ENCODE measurements at places on chromosomes 5 and 9.

DNA sequence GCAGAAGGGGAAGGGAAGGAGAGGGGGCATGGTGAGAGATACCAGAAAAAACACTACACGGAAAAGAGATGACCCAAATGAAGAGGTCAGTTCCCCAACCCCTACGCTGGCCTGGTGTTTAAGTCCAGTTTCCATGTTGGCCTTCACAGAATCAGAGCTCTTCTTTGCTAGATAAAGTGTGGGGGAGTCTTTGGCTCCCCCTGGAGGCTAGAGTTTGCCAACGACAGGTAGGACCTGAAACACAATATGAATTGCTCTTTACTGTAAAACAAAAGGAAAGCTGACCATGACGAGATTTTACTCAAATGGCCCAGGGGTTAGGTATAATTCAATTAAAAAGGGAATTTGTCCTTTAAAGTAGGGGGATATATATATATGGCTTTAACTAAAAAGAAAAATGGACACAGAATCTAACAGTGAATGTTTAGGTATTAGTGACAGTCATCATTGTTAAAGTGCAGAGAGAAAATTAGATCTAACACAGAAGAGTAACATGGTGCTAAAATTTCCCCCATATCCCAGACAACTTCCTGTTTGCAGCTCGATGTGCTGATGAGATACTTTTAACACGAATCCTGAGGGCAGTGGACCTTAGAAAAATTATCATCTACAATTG is 92.0 kb downstream of the SV2C start:
- no peaks in the 10 kb centered on the region for H3K36me3 ChIP-seq
- no peaks in the 10 kb centered on the region for H3K27me3 ChIP-seq
- H3K4me1 ChIP-seq = peaks cover 28% of the 10 kb centered on the region
- no peak overlapping the region for H3K27ac ChIP-seq
- no peak overlapping the region for H3K4me3 ChIP-seq

GRCh38 chr5:169889572-169889971 is 90.7 kb downstream of the INSYN2B start:
- H3K27ac ChIP-seq = no peak overlapping the region
- no peaks in the 10 kb centered on the region for H3K36me3 ChIP-seq

DNA sequence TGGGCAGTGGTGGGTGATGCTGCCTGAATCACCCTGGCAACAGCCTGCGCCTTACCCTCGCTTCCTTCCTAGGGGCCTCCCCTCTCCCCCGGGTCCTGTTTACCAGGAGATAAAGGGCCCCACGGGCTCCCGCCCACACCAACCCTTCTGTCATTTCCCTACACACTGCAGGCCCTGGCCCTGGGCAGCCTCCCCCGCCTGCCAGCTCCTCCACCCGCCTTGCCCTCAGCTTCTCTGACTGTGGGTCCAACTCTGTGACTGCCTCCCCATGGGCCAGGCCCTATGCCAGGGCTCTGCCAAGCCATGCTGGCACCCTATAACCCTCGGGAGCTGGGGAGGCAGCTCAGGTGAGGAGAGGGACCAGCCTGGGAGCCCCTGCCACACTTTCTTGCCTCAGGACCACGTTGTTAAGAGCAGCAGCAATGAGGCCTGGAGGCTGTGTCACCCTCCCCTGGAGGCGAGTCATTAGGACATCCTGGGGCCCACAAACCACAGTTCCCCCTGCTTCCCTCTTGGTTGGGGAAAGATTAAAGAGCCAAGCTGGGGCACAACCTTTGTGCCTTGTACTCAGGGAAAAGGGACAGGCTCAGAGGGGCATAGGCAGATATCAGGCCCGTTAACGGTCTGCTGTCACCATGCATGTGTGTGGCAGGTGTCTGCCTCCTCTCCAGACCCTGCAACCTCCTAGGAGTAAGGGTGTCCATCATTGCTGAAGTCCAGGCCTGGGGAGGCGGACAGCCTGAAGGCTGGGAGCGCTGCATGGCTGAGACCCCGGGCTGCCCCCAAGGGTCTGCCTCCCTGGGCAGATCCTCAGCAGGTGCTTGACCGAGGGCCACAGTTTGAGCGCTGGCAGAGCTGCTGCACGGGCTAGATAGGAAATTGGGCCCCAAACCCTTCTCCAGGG is 2.8 kb downstream of the MGAT4B start:
- DNase-seq = peak; percentile 64
- 0 out of 2 replicates have a peak overlapping the region, but pooled peaks have one; percentile 2 for H3K4me3 ChIP-seq
- H3K4me1 ChIP-seq = peaks cover 23% of the 10 kb centered on the region
- H3K27me3 ChIP-seq = no peaks in the 10 kb centered on the region
- H3K27ac ChIP-seq = peak overlapping the region; percentile 46
- H3K36me3 ChIP-seq = peaks cover 54% of the 10 kb centered on the region

GRCh38 chr9:115590011-115590410 is 472.1 kb upstream of the TNC start:
- H3K36me3 ChIP-seq = no peaks in the 10 kb centered on the region
- no peak overlapping the region for H3K4me3 ChIP-seq
- no peak overlapping the region for H3K27ac ChIP-seq

- no peak overlapping the region for H3K4me3 ChIP-seq
- H3K36me3 ChIP-seq = no peaks in the 10 kb centered on the region
Measured at GRCh38 chr9:128409978-128410377, 10.7 kb upstream of the CERCAM start.

- H3K36me3 ChIP-seq = 0 out of 3 replicates have a peak, but pooled peaks cover 2% of the 10 kb centered on the region
- H3K4me3 ChIP-seq = no peak overlapping the region
- peaks cover 46% of the 10 kb centered on the region for H3K4me1 ChIP-seq
- H3K27ac ChIP-seq = peak overlapping the region; percentile 1
- DNase-seq = peak; percentile 47
Measured at GRCh38 chr5:154844809-154845208, 5.6 kb downstream of the FAXDC2 start.

DNA sequence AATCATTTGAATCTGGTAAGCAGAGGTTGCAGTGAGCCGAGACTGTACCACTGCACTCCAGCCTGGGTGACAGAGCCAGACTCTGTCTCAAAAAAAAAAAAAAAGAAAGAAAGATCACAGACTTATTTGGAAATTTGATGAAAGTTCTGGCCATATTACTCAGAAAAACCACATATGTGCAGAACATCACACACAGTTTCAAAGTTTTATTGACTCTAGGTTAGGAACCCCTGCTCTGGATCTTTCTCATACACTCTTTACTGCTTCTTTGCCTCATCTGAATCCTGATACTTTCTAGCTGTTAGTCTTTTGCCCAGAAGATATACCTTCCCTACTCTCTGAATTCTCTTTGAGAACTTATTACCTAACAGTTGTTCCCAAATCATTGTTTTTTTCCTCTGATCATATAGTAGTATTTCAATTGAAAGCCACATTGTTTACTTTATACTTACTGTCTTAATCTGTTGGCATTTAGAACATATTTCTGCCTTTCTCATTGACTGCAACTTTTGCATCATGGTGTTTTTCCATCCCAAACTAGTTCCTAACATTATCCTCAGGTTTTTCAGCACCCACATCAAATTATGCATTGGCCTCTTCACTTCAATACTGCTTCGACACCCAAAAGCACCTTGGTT is 68.7 kb downstream of the LNPEP start:
- H3K36me3 ChIP-seq = peaks cover 46% of the 10 kb centered on the region
- no peak overlapping the region for H3K27ac ChIP-seq
- DNase-seq = no peak
- no peaks in the 10 kb centered on the region for H3K27me3 ChIP-seq

DNA sequence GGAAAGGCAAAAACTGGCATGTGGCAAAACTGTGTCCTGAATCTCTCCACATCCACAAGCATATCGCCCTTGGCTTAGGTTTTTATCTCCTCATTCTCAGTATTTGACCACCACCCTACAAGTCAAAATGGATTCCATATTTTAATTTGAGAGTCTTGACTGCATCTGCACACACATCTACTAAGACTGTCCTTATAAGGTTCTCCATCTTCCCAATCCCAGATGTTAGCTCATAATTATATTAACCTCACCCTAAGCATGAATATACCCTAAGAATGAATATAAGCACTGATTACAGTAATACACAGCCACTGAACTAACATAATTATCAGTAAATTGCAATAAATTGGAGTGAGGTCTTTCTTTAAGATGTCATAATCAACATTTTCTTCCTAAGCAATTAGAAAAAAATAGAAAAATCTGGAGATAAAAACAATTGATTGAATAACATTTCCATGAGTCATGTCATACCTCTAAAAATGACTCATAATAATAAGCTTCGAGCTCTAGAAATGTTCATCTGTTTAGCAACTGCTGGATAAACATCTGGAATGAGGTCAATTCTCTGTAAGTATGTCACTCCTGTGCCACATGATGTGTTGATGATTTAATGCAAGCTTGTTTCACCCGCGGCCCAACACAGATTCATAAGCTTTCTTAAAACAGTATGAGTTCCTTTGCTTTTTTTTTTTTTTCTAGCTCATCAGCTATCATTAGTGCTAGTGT is 39.9 kb upstream of the PAM start:
- DNase-seq = no peak
- no peak overlapping the region for H3K4me3 ChIP-seq
- no peak overlapping the region for H3K27ac ChIP-seq
- no peaks in the 10 kb centered on the region for H3K4me1 ChIP-seq
- no peaks in the 10 kb centered on the region for H3K27me3 ChIP-seq

GRCh38 chr9:107389617-107390071 is 99.9 kb downstream of the KLF4 start:
- H3K4me1 ChIP-seq = no peaks in the 10 kb centered on the region
- DNase-seq = no peak
- H3K27ac ChIP-seq = no peak overlapping the region
- no peaks in the 10 kb centered on the region for H3K36me3 ChIP-seq
- no peak overlapping the region for H3K4me3 ChIP-seq

DNA sequence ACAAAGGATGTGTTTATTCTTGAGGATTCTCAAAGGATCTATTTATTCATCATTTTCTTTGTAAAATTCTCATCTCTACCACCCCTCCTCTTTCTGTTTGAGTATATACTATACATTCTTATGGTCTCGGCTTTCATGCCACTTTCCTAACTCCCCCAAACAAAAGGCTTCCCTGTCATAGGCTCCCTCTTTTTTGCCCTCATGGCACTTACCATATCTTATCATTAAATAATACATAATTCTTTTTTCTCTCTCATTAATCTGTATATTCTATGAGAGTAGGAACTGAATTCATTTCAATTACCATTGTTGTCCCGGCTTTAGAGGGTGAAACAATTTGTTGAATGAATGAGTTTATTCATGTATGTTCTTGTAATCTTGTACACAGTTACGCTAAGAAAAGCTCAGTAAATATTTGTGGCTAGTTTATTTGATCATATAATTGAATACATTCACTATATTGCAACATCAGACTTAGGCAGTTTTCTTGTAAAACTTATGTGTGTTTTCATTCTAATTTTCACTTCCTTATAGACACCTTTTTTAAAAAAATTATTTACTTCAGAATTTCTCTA is 254.6 kb downstream of the EDIL3 start:
- no peaks in the 10 kb centered on the region for H3K27me3 ChIP-seq
- no peaks in the 10 kb centered on the region for H3K4me1 ChIP-seq
- H3K27ac ChIP-seq = no peak overlapping the region
- H3K36me3 ChIP-seq = no peaks in the 10 kb centered on the region
- DNase-seq = no peak

DNA sequence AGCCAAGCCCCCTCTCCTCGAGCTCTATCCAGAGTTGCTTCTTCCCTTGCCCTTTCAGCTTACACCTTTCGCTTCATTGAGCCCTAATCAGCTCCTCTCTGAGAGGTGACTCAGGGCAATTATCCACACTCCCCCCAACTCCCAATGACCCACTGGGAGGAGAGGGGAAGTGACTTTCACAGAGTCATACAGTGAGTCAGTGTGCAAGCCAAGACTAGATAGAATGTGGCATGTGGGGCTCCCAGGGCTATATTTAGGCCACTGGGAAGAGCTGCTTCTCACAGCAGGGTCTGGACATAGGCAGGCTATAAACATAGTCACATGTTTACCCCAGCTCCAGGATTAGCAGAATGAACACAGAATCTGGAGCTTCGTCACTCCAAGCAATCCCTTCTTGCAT is 57.4 kb downstream of the NRG2 start:
- no peaks in the 10 kb centered on the region for H3K4me1 ChIP-seq
- no peaks in the 10 kb centered on the region for H3K36me3 ChIP-seq
- peak; percentile 65 for DNase-seq
- no peak overlapping the region for H3K4me3 ChIP-seq

DNA sequence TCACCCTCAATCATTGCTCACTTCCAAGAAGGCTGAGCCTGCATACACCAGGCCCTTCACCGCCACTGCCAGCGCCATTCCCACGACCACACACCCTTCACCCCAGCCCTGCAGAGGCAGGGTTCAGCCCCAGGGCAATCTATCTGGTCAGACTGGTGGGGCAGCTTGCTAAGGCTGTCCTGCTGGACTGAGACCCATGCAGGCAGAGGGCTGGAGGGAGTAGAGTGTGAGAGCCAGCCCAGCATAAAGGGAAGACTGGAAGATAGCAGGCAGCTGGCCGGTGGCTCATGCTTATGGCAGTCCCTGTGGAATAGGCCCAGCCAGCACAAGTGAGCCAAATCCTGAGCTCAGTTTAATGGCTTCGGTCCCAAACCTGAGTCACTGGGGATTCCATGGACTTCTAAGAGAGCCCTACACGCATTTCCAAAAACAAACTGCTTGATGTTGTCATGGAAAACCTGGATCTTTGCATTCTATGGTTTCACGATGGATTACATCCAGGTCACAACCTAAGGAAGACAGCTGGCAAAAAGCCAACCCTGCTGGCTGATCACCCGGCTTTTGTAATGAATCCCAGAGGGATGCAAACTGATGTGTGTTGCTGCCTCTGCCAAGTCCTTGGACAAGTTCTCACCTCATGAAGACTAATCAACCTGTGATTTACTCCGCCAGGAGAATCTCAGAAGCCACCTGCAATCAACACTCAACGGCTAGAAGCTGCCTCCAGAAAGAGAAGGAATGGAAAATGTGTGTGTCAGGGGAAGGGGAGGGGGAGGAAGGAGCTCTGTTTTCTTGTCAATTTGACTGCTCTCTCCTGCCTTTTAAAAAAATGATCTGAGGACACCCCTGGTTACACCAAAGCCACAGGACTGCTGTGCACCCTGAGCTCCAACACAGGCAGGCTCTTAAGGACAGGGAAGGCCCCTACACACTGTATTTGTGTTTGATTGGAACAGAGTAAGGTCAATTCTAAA is 143.6 kb downstream of the LHFPL2 start:
- no peaks in the 10 kb centered on the region for H3K36me3 ChIP-seq
- DNase-seq = no peak

DNA sequence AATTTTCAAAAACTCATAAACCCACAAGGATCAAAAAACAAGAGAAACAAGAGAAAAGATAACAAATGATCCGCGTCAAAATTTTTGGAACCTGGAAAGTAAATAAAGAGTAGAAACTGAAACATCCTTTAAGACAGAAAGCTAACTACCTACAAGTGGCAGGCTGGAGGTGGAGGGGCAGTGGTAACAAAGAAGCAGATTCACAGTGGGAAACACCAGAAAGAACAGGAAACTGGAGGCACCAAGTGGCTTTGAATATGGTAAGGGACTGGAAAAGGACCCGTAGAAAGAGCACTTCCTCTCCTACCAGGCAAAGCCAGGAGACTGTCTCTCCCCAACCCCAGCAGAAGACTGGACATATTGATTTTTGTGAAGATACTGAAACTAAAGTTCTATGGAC is 100.6 kb upstream of the TARS1 start:
- no peaks in the 10 kb centered on the region for H3K4me1 ChIP-seq
- H3K36me3 ChIP-seq = no peaks in the 10 kb centered on the region
- no peaks in the 10 kb centered on the region for H3K27me3 ChIP-seq
- no peak overlapping the region for H3K27ac ChIP-seq
- no peak for DNase-seq

Measured in K562 (cell line).